ENCODE measurements at places on chromosomes 1 and 21.

DNA sequence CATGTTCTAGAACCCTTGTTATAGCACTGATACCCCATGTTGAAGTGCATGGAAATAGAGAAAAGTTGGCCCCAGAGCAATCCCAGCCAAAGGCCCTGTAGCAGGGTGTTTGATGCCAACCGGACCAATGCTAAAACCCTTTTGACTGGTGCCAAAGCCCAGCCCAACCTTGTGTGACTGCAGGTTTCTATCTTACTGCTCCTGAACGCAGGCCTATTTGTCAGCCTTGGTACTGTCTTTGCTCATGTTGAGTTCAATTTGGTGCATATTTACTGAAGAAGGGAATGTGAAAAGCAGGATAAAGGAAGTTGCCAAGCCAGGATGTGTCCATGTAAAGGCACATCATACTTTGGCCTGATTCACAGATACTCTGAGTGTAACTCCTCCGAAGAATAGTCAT, 51.7 kb upstream of the NFASC start:
- no peak for DNase-seq

GRCh38 chr1:242467556-242468145, 56.8 kb downstream of the PLD5 start:
- DNase-seq = peak; percentile 19

DNA sequence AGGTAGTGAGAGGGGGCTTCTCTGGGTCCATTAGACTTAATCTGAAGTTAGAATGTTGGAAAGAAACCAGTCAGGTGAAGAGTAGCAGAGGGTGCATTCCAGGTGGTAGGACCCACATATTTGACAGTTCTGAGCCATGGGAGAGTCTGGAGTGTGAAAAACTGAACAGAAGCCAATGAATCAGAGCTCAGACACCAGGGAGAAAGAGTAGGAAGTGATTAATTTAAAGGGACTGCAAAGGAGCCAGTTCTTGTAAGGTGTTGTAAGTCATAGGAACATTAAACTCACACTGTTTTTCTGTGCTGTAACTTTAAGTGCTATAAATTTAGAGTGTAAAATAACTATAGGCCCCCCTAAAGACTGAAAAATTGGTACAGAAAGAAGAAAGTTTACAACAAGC, 5.9 kb upstream of the DHX9 start:
- DNase-seq = no peak

DNA sequence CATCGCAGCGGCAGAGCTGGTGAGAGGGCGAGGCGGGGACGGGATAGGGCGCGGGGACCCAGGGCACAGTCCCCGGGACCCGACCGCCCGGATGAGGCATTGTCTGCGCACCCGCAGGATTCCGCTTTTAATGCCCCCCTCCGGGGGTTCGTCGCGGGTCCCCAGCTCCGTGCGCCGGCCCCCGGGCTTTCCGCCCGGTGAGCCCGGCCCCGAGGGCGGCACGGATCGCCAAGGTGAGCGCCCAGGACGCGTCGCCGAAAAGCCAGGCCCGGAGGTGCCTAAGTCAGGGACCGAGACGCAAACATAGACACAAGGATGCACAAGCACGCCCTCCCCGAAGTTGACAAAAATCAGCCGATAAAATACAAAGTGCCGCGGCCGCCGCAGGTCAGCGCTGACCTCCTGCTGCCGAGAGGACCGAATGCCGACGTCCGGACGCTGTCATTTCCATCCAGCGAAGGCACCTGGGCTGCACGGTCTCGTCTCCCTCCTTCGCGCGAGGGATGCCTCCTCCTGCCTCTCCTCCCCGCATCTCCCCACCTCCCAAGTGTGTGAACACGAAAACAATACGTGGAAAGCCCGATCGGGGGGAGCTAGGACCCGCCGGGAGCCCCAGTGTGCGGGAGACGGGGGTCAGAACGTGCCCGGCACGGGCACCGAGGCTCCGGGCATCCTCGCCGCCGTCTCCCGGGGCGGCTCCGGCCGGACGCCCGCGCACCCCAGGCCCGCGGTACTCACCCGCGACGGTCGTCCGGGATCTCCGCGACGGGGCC, 101.1 kb upstream of the SOD1 start:
- DNase-seq = no peak

GRCh38 chr1:172976222-172977041, 74.3 kb downstream of the TNFSF18 start:
- DNase-seq = no peak

- DNase-seq = no peak
Measured at GRCh38 chr1:5941671-5942070, 50.6 kb downstream of the NPHP4 start.

GRCh38 chr1:16110884-16111283, 37.4 kb upstream of the FAM131C start:
- DNase-seq = no peak

DNA sequence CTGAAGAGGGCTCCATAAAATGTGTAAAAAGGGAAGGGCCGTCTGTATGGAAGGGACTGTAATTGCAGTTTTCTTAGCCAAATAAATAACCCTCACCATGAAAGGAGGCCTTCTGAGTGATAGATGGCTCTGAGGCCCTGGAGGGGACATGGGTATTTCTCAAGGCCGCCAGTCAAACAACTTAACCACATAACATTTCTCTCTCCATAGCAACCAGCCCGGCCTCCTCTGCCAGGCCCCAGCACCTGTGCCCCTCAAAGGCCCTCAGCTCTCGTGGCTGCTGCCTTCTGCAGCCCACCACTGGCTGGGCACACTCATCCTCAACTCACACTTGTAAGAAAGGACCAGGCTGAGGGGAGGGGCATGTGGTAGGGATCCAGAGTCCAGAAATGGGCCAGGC, 57.0 kb upstream of the GJB5 start:
- no peak for DNase-seq

DNA sequence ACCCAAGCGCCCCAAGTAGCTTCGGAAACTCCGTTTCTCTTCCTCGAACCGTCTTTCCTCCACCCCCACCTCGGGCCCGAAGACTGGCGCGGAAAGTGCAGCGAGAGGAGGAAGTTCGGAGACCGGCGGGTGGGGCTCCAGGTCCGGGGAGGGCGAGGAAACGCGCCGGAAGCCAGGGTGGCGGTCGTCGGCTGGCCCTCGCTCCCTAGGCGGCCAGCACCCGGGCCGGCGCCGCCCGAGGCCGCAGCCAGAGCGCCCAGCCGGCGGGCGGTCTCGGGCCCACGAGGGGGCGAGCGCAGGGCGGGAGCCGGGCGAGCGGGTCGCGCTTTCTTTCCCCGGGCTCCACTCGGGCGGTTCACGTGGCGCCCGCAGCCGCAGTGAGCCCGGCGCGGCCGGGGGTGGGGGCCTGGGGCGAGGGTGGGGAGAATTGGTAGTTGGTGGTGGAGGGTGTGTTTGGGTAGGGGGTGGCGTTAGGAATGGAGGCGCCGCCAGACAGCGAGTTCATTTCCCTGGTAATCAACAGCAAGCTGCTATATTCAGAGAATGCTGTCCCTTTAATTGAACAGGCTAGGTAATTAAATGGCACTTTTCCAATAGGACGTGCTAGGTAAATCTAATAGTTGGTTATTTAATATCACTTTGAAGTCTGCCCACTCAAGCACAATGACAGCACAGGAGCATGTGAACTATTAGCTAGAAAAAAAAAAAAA, 6.7 kb downstream of the LMO4 start:
- DNase-seq = no peak

DNA sequence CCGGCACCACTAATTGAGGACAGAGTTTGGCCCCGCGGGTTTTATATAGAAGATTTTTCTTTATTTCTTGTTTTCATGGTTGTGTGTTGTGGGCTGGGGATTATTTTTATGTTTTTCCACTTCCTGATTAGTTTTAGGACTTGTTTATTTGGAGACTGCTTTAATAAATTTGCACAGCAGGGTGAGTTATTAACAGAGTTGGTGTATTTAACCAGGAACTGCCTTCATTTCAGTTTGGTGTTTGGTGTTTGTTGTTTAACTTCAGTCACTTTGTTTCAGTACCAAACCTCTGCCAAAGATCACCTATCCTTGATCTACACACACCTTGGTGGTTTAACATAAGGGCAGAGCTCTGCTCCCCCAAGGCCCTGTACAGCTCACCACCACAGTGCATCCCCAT, 103.5 kb upstream of the LMO4 start:
- DNase-seq = no peak

DNA sequence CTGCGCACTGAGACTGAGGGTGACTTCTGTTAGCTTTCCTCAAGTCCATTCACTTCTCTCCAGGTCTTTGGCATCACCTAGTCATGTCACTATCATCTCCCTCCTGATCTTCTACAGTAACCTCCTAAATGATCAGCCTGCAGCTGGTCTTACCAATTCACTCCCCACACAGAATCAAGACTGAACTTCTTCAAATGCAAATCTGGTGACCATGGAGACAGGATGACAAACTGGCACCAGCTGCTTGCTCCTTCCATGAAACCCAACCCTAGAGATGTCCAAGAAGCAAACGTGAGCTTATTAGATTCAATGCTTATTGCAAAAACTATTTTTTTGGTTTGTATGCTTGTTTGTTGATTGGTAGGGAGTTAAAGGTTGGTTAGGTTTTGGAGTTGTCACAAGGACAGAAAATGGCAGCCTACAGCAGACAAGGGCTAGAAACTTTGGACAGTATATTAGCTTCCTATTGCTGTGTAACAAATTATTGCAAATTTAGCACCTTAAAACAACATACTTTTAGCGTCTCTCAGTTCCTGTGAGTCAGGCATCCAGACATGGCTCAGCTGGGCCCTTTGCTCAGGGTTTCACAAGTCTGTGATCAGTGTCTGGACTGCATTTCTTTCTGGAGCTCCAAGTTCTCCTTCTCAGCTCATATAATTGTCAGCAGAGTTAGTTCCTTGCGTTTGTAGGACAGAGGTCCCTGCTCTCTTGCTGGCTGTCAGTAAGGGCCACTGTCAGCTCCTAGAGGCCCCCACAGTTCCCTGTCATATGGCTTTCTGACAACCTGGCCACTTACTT, 53.3 kb upstream of the GJA8 start:
- no peak for DNase-seq

DNA sequence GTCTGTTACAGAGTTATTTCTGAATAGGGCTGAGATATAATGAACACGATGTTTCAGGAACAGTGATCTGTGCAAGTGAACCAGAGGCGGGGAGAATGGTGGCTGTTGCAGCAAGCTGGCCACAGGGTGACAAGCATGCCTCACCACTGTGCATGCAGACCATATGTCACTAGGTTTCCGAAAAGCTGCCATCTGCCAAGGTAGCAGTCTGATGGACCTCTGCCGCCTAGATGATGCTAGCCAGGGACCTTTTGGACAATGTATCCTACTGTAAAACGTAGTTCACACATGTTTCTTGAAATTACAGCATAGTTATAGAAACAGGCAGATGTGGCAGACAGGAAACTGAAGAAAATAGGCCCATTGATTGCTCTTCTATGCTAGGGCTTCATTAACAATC, 204.2 kb upstream of the RRP15 start:
- peak; percentile 55 for DNase-seq

GRCh38 chr1:59971464-59971911, 44.9 kb upstream of the CYP2J2 start:
- DNase-seq = no peak

GRCh38 chr1:15958111-15958510, 17.8 kb downstream of the ZBTB17 start:
- no peak for DNase-seq

DNA sequence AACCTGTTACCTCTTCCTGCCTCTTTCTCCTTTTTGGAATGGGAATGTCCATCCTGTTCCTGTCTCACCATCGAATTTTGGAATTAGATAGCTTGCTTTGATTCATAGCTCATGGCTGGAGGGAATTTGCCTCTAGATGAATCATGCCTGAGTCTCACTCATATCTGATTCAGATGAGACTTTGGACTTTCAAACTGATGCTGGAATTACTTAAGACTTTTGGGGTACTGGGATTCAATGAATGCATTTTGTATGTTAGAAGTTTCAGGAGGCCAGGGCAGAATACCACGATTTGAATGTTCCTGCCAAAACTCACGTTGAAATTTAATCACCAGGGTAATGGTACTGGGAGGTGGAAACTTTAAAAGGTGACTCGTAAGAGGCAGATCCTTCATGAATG, 132.4 kb downstream of the DSCAM start:
- DNase-seq = no peak

- no peak for DNase-seq
Measured at GRCh38 chr1:248739572-248740205, 15.9 kb downstream of the LYPD8 start.

GRCh38 chr1:55751776-55752175, 536.6 kb upstream of the USP24 start:
- no peak for DNase-seq

DNA sequence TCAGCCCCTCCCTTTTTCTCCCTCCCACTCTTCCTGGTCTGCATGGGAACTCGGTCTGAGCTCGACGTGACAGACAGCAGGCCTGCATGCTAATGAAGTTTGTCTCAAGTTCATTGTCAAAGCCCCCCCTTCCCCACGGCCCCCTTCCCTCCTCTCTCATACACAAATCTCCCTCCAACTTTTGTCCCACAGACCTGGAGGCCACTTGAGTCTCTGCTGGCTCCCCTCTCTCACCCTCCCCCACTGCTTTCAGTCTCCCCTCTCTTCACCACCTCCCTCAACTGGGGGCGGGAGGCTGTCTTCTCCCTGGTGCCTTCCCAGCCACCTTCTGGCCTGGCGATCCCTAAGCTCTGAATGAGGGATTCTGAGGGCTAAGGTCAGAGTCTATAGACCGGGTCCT, 61.3 kb downstream of the RHBG start:
- no peak for DNase-seq

DNA sequence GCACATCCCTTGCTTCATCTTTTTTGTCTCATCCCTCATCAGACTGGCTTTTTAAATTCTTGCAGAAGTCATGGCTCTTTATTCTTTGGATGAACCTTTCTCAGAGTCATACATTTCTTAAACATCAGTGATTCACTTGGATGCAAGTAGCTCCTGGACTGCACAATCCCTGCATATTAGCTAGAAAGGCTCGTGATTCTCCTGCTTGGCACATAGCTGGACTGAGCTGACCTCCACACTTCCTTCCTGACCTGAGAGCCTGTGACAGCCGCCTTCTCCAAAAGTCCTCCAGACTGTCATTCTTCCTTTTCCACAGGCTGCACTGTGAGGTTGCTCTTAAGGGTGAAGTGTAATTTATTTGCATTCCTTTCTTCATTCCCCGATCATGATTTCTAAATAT, 109.4 kb downstream of the RGL1 start:
- no peak for DNase-seq

DNA sequence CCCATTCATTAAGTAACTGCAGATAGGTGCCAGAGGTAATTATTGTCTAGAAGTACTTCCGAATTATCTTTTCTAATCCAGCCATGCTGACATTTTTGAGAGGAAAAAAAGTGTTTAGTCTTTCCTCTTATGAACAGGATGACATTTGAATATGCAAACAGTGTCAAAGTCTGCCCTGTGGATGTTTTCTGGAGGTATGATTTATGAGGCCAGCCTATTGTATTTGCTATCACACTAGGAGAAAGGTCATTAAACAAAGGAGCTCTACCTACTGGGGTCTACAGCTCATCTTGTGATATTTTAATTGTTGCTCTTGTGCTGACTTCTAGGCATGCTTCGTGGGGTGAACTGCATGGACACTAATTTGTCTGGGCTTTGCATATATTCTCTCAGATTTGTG, 559.7 kb upstream of the CAMK1G start:
- no peak for DNase-seq

DNA sequence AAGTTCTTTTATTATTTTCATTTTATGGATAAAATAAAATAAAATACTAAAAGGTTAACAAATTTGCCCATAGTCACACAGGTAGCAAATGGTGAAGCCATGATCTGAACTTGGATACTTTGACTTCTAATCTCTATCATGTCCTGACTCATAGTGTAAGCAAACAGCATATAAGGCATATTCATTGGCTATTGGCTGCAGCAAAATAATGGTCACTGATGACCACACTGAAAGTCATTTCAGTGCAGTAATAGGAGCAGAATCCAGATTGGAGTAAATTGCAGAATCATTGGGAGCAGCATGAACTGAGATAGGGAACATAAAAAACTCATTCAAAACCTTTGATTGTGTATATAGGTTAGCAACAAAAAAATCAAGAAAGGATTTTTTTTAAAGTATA, 262.9 kb downstream of the PLA2G4A start:
- no peak for DNase-seq
